ENCODE measurements at places on chromosomes 5 and 9.
A peak's percentile ranks its signal among the peaks of the same experiment; 100 is the strongest.

DNA sequence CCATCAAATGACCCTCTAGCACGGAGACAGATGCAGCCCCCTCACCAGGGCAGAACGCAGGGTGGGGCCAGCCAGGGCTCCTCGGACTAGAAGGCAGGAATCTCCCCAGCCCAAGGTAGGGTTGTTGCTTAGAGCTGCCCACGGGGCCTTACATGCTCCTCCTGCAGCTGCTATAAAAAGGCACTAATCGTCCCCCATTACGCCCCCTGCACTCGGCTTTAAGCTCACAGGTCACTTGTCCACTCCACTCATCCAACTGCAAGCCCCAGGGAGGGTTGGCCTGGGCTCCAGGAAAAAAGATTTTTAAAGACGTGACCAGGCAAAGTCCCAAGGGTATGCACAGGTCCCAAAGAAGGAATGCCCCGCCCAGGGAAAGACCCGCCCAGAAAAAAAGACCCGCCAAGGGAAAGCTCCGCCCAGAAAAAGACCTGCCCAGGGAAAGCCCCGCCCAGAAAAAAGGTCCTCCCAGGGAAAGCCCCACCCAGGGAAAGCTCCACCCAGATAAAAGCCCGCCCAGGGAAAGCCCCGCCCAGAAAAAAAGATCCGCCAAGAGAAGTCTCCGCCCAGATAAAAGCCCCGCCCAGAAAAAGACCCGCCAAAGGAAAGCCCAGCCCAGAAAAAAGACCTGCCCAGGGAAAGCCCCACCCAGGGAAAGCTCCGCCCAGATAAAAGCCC is 11.1 kb downstream of the GRIN1 start:
- no peak for DNase-seq

GRCh38 chr9:36401164-36401740 is 1.2 kb upstream of the RNF38 start:
- peak; percentile 61 for DNase-seq

- peak; percentile 56 for DNase-seq
Observed at GRCh38 chr9:2120926-2121689, 106.0 kb downstream of the SMARCA2 start.

- DNase-seq, result no peak
Observed at GRCh38 chr9:660227-660626, 181.3 kb upstream of the DMRT1 start.

- DNase-seq, result no peak
Observed at GRCh38 chr5:176618783-176619182, 8.8 kb upstream of the GPRIN1 start.

GRCh38 chr5:12019306-12019705 is 115.1 kb upstream of the CTNND2 start:
- no peak for DNase-seq

GRCh38 chr5:178196986-178197385 is 7.3 kb upstream of the HNRNPAB start:
- no peak for DNase-seq

DNA sequence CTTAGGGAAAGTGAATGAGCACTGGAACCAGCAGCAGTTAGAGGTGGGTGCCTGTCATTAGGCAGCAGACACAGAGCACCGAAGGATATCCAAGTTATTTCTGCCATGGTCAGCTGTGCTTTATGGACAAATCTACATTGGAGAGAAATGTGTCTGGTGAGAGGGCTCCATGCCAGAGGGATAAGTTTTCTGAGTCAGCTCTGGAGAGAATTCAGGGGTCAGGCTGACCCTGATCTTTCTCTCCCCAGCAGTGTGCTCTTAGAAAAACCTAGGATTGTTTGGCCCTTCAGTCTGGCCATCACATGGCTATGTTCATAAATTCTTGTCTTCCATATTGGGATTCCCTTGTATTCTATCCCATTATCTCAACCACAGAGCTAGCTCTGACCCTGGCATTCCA is 8.9 kb upstream of the IL17B start:
- peak; percentile 84 for DNase-seq

GRCh38 chr9:89467278-89467625 is 30.7 kb downstream of the SEMA4D start:
- DNase-seq, result no peak

DNA sequence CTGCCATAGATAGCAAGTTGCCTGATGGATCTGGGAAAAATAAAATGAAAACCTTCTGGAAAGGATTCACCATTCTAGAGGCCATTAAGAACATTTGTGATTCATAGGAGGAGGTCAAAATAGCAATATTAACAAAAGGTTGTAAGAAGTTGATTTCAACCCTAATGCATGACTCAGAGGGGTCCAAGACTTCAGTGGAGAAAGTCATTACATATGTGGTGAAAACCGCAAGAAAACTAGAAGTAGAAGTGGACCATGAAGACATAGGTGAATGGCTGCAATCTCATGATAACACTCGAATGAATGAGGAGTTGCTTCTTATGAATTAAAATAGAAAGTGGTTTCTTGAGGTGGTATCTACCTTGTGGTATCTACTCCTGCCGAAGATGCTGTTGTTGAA is 86.6 kb downstream of the GABRA1 start:
- DNase-seq, result no peak

GRCh38 chr9:33082128-33082527 is 5.7 kb upstream of the SMU1 start:
- DNase-seq, result no peak

DNA sequence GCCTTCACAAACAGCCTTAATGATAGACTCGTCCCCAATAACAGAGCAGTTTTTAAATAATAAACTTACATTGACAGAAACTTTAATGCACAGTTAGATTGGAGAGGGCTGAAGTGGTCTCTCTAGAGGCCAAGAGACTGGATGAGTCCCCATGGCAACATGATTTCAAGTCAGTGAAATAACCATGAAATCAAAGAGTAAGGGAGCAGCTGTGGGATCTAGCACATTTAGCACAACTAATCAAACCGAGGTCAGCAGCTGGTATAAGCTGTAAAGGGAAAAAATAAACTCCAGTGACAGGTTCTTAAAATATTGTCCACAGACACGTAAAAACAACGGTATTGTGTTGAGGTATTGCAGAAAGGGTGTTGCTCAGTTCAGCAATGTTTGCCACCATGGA is 916.6 kb downstream of the DNAH5 start:
- no peak for DNase-seq

- peak; percentile 67 for DNase-seq
Observed at GRCh38 chr5:113450462-113450861, 15.7 kb upstream of the TSSK1B start.

DNA sequence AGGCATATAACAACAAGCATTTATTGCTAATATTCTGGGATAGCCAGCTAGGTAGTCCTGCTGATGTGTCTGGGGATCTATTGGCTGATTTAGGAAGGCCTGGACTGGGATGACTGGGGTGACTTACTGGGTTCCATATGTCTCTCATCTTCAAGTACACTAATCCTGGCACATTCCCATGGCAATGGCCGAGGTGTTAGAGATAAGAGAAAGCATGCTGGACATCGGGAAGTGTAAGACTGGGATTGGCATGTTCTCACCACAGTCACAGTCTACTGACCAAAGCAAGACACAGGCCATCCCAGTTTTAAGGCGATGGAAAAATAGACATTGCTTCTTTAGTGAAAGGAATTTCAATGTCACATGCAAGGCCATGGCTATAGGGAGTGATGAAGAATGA is 29.7 kb downstream of the F2R start:
- no peak for DNase-seq

DNA sequence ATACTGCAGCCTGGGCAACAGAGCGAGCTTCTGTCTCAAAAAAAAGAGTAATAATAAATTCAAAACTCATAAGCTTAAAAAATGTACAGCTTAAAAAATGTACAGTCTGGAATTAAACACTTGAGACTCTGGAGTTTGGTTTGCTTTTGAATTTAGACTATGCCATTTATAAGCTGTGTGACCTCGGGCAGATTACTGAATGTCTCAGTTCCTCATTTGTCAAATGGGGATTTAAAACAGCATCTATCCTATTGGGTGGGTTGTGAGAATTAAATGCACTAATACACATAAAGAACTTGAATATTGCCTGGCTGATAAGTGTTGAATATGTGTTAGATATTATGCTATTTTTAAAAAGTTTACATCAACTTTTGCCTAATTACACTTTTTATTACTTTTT is 98.4 kb downstream of the SCAMP1 start:
- no peak for DNase-seq

- DNase-seq, result no peak
Observed at GRCh38 chr5:124420952-124421351, 325.5 kb downstream of the ZNF608 start.

DNA sequence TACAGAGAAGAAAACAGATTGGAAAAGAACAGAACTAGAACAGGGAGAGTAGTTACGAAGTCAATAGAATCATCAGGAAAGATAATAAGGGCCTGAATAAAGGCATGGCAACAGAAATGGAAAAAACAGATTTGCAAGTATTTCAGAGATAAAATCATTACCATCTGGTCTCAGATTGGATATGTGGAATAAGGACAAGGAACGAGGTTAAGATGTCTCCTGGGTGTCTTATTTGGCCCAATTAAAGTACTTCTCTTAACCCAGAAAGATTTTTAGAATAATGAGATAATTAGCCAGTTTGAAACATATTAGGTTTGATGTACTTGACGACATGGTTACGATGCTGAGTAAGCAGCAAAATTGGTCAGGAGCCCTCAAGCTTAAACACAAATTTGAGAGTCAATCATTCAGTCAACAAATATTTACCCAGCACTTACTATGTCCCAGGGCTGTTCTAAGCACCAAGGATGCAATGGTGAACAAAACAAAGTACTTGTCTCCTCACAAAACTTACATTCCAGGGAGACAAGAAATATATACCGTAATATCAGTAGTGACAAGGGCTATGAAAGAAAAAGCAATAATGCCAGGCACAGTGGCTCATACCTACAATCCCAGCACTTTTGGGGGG is 18.3 kb downstream of the RICTOR start:
- DNase-seq, result no peak

GRCh38 chr5:152938630-152939029 is 533.6 kb upstream of the NMUR2 start:
- DNase-seq, result no peak

DNA sequence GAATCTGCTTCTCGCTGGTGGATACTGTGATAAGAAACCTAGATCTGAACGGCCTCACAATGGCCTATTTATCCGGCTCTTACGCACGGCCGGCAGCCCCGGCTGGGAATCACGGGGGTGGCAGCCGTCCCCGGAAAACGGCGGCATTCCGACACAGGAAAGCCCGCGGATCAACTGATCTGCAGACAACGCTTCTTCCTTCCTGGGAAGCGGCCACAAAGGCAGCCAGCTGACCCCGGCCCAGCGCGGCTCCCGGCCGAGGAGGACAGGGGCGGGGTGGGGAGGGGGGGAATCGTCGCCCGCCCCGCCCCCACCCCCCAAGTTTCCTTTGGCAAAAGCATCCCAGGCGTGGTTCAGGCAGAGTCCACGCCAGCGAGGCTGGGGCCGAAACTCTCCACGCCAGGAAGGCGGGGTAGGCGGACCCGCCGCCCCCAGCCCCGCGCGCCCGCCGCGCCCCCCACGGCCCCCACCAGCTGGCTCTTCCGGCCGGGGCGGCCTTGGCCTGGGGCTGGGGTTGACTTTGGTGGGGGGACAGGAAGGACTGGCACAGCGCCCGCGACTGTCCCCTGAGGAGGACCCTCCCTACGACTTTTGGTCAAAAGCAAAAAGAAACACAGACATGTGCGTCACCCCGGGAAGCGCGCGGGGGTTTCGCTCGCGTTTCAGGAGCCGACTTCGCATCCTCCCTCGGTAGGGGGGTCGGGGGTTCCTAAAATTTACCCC is 247.7 kb upstream of the ANKRD55 start:
- peak; percentile 84 for DNase-seq

DNA sequence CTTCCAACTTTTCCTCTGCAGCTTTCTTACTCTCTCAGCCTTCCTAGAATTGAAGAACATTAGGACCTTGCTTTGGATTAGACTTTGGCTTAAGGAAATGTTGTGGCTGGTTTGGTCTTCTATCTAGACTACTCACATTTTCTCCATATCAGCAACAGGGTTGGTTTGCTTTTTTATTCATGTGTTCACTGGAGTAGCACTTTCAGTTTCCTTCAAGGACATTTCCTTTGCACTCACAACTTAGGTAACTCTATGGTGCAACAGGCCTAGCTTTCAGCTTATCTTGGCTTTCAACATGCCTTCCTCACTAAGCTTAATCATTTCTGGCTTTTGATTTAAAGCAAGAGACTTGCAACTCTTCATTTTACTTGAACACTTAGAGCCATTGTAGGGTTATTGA is 153.1 kb downstream of the CCDC192 start:
- no peak for DNase-seq

GRCh38 chr5:177477701-177478477 is 4.5 kb upstream of the DBN1 start:
- no peak for DNase-seq

- DNase-seq, result peak; percentile 50
Observed at GRCh38 chr5:31993165-31993961, 180.8 kb downstream of the GOLPH3 start.

- DNase-seq, result no peak
Observed at GRCh38 chr9:110048976-110049698, 158.8 kb downstream of the C9orf152 start.

- DNase-seq, result no peak
Observed at GRCh38 chr5:178114325-178115135, 1.2 kb downstream of the N4BP3 start.

DNA sequence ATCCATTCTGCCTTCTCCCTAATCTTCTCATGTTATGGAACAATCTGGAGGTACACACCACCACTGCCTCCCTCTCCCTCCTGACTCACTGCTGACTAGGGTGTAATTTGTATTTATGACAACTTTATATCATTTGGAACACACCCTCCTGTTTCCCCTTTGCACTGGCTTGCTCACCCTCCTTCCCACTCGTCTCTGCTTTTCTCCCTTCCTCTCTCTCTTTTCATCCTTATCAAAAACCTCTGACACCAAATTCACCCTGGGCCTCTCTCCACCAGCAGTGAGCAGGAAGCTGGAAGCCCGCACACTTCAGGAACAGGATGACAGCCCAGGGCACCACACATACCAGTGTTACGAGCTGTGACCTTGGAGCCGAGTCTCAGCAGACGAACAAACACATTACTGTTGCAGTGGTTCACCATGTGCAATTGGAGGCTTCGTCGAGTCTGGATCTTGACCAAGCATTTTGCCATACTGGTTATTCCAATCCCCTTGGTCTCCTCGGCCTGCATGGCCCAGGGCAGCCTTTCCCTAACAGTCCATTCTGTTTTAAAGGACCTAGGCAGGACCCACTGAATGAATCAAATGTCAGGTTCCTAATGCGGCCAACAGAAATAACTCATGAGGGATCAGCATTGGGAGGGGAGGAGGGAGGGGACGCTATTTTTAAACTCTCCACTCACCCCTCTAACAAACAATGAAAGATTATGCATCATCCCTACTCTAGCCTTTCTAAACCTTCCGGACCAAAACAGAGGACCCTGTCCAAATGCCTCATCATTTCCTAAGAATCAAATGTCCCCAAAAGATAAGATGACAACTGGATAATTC is 203.9 kb upstream of the RASEF start:
- DNase-seq, result no peak

All from IMR-90 (cell line).